Dermis blood vessel endothelial cell (primary cell): ENCODE measurements at places on chromosomes 1 and 21. TPM values are rescaled to one million over a fixed set of nuclear protein-coding genes. Genes with fewer than 3 reads are reported as not detected.

The INSRR gene
- total RNA-seq, result not detected in 2 replicates

The DCST2 gene
- 0.17 and 0.70 TPM in 2 replicates for total RNA-seq

The DISC1 gene
- total RNA-seq, result 9.9 and 19.9 TPM in 2 replicates

DNA sequence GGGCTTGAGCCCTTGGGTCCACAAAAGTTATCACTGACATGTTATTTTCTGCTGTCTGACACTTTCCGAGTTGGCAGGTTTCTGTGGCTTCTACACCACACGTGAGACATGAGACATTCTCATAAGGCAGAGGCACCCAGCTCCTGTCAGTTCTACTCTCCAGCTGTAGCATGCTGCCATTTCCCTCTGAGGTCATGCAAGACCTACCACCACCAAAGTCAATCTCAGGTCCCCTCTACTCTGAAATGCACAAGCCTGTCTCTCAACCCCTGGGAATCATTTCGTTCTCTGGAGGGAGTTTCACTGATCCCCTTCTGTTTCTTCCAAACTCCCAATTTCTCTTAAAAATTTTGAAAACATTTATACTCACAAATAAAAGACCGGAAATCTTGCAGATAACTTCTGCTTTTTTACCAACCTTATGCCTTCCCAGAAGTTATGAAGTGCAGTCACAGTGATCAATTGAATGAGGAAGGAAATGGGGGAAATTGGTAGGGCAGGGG, 39.5 kb upstream of the CR2 start:
- no peak for DNase-seq

GRCh38 chr1:109979489-109980091, 5.0 kb upstream of the AHCYL1 start:
- peak; percentile 91 for DNase-seq

The NAV1 gene
- total RNA-seq, result 16.5 and 27.0 TPM in 2 replicates

- DNase-seq, result no peak
Measured at GRCh38 chr1:94234615-94235014, 2.8 kb downstream of the ARHGAP29 start.

DNA sequence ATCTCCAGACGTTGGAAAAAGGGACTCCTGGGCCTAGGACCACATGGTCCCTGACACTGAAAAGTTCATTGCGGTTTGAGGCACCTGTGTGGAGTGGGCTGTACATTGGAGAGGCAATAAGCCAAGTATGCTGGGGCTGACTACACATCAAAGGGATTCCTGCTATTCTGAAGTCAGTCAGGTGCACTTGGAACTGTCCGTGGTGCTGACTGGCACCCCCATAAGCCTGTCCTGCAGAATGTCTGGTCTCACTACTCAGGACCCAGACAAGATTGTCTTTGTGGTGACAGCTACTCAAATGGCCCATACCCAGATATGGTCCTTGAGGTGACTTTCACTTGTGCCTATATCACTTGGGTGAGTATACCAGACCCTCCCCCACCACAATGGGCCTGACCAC, 150.6 kb downstream of the RWDD3 start:
- DNase-seq, result peak; percentile 21

GRCh38 chr1:34975338-34975737, 9.8 kb downstream of the TMEM35B start:
- DNase-seq, result no peak

DNA sequence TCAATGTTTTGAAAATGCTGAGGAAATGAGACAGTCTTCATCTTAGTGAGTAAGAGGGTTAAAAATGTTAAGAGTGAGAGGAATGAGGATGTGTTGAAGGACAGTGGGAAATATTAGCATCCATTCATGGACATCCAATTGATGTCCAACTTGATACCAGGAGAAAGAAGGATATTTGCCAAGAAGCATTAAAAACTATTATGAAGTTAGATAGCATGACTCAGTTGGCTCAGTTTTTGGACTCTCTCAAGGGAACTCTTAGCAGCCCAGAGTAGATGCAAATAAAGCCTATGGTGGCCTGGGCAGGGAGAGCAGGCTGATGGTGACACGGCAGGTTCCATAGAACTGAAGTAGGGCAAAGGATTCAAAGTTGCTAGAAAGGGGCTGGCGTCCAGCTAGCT, 171.0 kb downstream of the ZZZ3 start:
- DNase-seq, result peak; percentile 83

The FAM163A gene
- total RNA-seq, result under 0.01 and 0.05 TPM in 2 replicates

GRCh38 chr1:179599623-179600249, 8.1 kb downstream of the TDRD5 start:
- peak; percentile 55 for DNase-seq

- no peak for DNase-seq
Measured at GRCh38 chr1:25651036-25651640, 34.5 kb downstream of the MAN1C1 start.

DNA sequence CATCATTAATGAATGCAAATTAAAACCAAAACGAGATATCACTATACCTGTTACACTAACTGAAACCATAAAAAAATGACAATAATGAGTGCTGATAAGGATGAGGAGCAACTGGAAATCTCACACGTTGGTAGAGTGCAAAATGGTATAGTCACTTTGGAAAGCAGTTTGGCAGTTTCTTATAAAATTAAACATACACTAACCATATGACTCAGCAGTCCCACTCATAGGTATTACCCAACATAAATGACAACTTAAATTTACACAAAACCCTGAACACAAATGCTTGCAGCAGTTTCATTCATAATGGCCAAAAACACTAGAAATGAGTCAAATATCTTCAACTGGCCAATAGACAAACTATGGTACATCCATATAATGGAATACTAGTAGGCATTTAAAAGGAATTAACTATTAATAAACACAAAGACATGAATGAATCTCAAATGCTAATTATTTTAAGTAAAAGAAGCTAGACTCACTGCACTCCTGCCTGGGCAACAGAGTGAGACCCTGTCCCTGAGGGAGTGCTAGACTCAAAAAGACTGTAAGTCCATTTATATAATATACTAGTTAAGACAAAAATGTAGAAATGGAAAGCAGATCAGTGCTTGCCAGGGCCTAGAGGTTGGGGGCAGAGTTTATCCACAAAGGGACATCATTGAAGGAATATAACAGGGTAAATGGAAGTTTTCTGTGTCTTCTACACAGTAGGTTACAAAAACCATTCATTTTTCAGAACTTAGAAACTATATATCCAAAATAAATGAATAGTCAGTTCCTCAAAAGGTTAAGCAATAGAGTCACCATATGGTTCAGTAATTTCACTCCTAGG, 77.4 kb downstream of the EIF4G3 start:
- DNase-seq, result no peak

- DNase-seq, result peak; percentile 96
Measured at GRCh38 chr1:153572569-153573015, 6.9 kb upstream of the S100A2 start.

- no peak for DNase-seq
Measured at GRCh38 chr1:98364544-98364943, 297.0 kb upstream of the SNX7 start.

DNA sequence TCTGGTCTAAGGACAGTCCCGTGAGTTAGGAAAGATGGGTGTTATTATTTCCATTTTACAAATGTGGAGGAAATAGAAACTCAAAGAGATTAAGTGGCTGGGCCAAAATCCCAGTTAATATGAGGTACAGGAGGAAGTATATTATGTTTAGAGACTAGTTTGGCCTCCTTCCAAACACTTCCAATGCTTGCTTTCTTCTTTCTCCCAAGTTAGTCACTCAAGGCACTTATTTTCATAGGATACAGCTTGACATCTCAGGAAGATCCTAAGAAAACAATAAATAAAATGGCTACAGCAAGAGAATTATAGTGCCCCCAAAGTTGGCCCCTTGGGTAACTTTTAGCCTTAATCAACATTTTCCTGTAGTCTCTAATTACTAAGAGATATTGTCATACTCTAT, 47.5 kb upstream of the IPO9 start:
- DNase-seq, result peak; percentile 92

- peak; percentile 12 for DNase-seq
Measured at GRCh38 chr1:247332623-247333361, 1.1 kb upstream of the ZNF496 start.

The C1orf185 gene
- total RNA-seq, result not detected in 2 replicates

The ELF3 gene
- total RNA-seq, result 0.14 and 0.68 TPM in 2 replicates

DNA sequence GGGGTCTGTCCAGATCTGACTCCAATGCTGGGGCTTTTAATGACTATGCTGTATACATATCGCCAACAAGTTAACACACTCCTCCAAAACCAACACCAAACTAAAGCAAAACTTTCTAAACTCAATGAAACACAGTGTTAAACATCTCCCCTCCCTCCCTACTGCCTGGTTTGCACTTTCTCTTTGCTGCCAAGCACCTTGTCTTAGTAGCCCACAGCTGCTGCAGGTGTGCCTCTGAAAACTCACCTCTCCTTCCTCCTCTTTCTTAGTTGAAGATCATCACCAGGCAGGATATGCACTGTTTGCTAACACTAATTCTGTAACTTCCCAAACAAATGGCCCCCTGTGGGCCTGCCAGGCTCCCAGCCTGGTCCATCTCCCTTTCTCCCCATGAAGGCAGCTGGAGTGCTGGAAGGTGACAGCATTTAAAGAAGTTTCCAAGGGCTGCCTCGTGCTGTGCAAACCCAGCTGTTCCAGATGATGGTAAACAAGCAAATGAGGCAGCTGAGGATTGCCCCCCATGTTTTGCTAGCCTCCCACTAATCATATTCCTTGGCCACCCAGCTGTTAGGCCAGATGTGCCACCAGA, 213.7 kb downstream of the ASTN1 start:
- no peak for DNase-seq

DNA sequence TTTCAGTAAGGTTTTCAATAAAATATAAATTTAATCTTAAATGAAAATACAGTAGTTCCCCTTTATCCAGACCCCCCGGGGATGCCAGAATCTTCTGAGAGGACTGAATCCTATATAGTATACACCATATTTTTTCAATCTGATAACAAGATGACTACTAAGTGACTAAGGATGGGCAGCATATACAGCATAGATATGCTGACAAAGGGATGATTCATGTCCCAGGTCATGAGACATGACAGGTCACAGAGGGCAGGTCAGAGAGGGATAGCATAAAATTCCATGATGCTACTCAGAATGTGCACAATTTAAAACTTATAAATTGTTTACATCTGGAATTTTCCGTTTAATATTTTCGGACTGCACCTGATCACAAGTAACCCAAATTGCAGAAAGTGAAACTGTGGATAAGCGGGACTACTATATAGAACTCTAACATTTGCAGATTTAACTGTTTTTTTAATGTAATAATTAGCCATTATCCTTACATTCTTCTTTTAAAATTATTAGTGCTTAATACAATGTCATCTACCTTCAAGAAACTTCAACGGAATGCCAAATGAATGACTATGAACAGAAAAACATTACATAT, 48.8 kb downstream of the LRRC40 start:
- no peak for DNase-seq

The TEX50 gene
- total RNA-seq, result not detected in 2 replicates

DNA sequence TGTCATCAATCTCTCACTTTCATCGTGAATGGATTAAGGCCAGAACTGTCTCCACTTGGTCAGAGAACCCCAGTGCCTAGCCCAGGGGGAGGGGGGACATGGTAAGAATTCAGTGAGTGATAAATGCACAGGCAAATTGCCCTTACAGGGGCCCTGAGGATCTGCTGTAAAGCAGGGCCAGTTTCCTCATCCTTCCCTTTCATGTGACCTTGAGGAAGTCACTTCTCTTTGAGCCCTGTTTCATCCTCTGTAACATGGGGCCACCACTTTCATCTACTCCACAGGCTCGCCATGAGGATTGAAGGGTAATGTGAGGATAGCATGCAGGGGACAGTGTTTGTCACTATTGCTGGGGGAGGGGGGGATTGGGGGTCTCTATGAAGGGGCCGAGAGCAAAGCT, 28.1 kb upstream of the C1QA start:
- DNase-seq, result no peak

GRCh38 chr21:15330872-15331271, 266.1 kb upstream of the NRIP1 start:
- no peak for DNase-seq

- DNase-seq, result peak; percentile 54
Measured at GRCh38 chr1:77282187-77282865, 507 bp downstream of the AK5 start.

The PGLYRP3 gene
- total RNA-seq, result not detected in 2 replicates
